ENCODE measurements at places on chromosomes 5 and 9.

DNA sequence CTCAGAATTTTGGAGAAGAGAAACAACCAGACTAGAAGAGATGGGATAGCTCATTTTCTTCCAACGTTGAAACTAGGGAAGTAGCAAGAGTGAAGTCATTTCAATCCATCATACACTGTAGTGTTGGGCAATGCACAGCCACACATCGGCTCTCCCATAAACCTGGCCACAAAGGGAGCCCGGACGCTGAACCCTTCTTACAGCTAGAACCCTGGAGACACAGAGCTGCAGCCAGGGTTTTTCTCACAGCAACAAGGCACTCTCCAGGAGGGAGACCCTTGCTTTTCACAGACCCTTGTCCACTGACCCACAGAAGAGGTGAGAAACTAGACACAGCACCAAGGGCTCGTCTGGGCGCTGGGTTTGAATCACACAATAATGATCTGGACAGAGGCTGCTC lies 101.4 kb upstream of the FSTL4 start:
- no peak for DNase-seq

- no peak for DNase-seq
Measured at GRCh38 chr5:39461007-39461682, 36.4 kb upstream of the DAB2 start.

DNA sequence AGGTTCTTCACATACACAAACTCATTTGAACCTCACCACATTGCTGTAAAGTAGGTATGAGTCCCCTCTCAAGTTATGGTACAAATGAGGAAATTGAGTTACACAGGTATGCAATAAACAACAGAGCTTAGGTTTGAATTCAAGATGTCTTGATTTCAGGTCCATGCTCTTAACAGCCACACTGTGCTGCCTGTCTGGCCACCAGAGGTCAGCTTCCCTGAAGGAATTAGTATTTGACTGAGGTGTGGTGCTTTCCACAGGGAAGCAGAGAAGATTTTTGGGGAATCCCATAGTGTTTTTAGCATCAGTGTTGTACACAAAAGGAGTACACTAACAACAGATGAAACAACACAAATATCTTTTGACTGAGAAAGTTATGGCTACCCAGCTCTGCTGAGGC lies 94.4 kb upstream of the ITGA1 start:
- DNase-seq: peak; percentile 8

DNA sequence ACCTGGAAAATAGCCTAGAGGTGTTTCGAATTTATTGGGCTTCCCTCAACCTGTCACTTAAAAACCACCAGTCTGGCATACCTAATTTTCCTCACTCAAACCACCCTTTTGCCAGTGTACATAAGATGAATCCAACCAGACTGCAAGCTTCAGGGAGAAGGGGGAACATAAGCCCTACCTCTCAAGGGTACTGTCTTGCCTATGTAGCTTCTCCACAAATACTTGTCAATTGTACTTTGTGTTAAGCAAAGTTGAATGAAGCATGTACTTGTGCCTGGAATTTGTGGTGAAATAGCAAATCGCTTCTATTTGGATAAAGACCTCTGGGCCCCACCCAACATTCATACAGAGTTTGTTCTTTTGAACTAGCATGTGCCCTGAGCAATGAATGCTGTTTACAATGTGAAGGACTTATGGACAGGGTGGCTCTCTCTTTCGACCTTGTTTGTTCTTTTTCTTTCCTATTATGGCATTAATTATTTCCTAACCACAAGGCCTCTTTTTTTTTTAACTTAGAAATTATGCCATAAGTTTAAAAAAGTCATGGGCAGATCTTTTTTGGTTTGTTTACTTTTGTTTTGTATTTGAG lies 580.2 kb downstream of the EBF1 start:
- no peak for DNase-seq

DNA sequence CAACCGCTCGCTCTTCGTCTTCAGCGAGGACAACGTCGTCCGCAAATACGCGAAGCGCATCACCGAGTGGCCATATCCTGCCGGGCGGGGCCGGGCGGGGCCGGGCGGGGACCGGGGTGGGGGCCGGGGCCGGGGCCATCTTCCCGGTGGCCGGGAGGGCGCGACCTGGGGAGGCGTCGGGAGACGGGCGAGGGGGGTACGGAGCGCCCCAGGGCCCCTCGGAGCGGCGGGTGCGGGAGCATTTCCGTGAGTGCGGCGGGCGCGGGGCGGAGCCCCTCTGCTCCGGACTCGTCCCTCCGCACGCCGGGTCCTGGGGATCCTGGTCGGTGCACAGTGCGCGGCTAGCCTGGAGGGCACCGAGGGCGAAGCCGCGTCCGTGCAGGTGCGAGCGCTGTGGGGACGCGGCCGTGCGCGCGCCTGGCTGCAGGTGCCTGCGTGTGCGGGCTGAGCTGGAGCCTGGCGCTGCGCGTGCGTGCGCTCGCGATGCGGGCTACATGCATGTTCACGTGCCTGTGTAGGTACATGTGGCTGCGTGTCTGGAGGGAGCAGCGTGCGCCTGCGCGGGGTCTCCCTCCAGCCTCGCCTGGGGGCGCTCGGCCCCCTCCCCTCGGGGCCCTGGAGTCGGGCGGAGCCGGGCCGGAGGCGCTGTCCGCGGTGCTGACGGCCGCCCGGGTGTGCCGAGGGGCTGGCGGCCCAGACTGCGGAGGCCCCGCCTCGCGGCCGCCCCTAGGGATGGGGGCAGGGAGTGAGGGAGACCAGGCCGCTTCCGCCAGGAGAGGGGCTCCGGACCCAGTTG lies 762 bp downstream of the CACNA1B start:
- peak; percentile 52 for DNase-seq

DNA sequence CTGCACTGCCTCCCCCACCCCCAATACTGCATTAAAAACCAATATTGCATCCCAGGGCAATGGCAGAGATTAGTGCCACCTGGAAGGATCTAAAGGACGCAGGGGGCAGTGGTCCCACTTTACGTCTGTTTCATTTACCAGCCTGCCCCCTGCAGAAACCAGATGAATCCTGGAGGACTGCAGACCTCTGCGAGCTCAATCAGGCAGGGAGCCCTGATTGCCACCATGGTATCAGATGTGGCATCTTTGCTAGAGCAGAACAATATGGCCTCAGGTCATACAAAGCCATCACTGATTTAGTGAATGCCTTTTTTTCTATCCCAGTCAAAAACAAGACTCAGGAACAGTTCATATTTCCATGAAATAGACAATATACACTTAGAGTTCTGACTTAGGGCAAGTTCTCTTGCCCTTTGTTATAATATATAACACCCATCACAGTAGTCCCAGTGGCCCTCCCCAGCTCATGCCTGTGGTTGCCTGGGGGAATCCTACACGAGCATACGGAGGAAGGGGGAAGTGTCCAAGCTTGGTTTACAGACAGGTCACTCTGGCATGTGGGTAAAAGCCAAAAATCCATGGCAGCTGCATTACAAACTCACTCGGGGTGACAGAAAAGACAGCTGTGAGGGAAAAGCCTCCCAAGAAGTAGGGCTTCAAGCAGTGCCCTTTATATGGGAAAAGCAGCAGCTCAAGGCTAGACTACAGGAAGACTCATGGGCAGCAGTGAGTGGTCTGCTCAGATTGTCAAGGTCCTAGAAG lies 85.1 kb downstream of the MED27 start:
- DNase-seq: no peak

DNA sequence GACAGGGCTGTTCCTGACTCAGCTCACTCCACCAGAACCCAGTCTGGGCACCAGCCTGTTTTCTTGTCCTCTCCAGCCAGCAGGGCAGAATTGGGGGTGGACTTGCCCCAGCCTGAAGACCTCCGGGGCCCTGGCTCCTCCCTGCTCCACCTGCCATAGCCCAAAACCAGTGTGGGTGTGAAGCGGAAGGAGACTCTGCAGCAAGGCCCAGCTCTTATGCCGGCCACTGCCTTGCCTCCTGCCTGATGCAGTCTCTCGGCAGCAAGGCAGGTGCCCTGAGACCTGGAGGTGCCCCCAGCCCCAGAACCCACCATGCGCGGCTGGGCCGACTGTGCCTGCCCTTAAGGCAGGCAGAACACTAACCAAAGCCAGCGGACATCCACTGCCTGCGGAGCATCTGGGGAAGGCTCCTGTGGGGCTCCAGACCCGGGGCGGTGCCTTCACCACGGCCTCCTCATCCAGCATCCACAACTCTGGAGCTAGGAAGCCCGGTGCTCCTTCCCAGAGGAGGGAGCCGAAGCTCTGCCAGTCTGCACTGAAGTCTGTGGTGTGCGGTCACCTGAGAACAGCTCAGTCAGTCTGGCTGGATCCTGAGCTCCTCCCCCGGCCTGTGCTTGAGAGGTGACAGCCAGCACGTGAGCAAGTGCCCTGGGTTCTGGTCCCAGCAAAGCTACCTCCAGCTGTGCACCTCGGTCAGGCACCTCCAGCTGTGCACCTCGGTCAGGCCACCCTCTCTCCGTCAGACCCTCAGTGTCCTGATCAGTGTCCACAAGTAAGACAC lies 116.7 kb downstream of the ADAMTS2 start:
- DNase-seq: no peak

DNA sequence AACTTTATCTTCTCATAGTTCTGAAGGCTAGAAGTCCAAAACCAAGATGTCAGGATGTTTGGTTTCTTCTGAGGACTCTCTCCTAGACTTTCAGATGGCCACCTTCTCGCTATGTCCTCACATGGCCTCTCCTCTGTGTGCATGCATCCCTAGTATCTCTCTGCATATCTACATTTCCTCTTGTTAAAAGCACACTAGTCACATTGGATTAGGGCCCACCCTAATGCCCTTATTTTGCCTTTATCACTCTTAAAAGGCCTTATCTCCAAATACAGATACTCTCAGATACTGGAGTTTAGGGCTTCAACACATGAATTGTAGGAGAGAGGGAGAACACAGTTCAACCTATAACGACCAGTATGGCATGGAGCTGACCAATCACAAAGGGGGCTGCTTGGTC lies 151.7 kb downstream of the PRELID2 start:
- DNase-seq: no peak

- no peak for DNase-seq
Measured at GRCh38 chr5:178403956-178404600, 171.5 kb upstream of the PHYKPL start.

DNA sequence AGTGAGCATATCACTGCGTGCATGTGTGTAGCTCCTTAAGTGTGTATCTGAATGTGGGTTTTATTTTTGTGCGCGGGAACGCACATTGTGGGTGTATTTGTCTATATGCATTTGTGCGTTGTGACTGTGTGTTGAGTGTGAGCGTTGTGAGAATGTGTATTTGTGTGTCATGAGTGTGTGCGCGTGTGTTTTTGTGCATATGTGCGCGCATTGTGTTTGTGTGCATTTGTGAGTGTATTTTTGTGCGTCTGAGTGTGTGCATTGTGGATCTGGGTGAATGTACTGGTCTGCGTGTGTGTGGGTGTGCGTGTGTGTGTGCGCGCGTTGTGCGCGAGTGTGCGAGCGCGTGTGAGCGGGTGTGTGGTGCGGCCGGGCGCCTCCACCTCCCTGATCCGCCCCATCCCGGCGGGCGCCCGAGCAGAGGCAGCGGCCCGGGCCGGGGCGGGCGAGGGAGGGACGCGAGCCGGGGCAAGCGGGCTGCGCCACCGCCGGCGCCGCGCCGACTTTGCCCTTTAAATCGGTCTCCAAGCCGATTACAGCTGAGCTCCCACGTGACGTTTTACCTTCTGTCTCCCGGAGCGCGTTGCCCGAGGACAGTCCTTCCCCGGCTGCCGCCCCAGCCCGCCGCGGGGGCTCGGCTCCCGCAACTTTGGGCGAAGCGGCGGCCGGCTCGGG lies at the start of gene RASGRF2:
RASGRF2 (plus strand) TSS at position 596 of the 675 bp plus-strand sequence. CDS start 376 bp downstream, outside the sequence.
- DNase-seq: peak; percentile 62

DNA sequence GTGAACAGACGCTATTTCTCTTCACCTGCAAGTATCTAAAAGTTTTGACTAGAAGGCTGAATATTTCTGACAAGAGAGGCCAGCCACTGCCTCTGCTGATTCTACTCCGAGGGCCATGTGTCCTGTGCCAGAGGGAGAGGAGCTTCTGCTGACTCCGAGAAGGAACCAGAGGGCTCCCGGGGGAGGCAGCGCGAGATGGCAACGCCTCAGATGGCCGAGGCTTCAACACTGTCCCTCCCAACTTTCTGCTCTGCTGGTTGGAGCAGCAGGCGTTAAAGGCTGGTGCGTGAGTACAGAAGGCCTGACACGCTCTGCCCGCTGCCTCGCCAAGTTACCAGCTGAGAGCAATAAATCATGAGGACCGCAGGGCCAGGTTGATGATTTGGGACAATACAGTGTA lies 178.8 kb downstream of the GAPVD1 start:
- DNase-seq: no peak

GRCh38 chr9:27528076-27528885 lies 1.3 kb downstream of the MOB3B start:
- DNase-seq: peak; percentile 53

DNA sequence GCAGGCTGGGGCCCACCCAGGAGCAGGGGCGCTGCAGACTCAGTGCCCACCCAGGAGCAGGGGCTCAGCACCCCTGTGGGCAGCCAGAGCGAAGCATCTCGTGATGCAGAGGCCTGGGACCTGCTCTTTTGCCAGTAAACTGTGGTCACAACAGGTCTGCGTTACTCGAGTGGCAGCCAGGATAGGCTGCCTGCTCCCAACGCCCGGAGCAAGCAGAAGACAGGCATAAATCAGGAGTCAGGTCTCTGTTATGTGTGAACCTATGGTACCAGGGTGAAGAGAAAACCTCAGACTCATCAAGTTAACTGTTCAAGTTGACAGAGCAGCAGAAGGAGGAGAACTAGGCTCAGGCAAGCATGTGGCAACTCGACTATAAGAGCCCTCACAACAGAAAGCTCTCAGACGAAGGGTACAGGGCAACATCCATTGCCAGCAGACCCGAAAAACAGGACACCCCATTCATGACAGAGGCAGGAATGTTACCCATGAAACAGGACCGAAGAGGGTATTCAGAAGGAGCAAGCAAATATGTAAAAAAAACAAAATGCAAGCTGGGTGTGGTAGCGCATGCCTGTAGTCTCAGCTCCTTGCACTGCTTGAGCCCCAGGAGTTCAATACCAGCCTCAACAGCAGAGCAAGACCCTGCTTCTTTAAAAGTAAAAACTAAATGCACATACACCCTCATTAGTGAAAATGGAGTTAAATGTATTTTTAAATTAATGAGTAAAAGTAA lies 71.7 kb downstream of the GOLPH3 start:
- DNase-seq: no peak

DNA sequence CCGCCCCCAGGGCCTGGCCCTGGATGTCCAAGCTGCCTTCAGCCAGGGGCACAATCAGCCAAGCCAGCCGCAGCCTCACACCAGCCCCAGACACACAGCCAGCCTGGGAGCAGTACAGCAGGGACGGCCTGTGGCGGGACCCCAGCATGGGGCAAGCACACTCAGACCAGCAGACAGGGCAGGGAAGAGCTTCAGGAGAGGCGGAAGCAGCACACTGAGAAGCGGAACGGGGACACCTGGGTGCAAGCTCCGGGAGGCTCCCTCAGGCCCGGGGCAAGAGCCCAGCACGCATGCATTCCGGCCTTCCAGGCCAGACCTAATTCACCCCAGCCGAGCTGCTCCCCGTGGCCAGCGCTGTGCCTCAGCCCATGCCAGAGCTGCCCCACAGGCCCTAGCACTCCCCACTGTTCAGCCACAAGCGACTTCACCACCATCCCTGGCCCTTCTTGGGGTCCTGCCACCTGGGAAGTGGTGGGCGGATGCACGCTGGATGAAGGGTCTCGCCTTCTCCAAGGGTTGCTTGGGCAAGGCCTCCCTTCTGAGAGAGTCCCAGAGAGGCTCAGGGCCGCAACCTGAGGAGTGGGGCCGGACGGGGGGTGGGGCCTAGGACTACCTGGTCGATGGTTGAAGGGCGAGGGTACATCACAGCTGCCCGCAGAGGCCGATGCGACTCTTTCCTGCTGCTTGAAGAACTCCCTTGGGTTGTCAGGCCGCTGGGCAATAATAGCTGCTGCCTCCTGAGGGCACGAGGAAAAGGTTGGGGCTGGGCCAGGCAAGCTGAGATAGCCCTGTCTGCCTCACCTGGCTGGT lies 13.4 kb downstream of the DBN1 start:
- DNase-seq: no peak

- no peak for DNase-seq
Measured at GRCh38 chr5:180555168-180555921, 36.0 kb downstream of the SCGB3A1 start.

- no peak for DNase-seq
Measured at GRCh38 chr9:95344735-95345325, 27.3 kb upstream of the FANCC start.
